ENCODE measurements at places on chromosomes 4 and X. TPM values are rescaled to one million over a fixed set of nuclear protein-coding genes. Genes with fewer than 3 reads are reported as not detected.

The ABCD1 gene
- 3.7 TPM for total RNA-seq

The CXCL3 gene
- 0.41 TPM for total RNA-seq

The MBNL3 gene
- total RNA-seq, result 2.0 TPM

The BST1 gene
- total RNA-seq, result 4.5 TPM

The TSPAN6 gene
- total RNA-seq, result 33.0 TPM

The ANXA10 gene
- not detected for total RNA-seq

The CCDC160 gene
- 2.0 TPM for total RNA-seq

The CNGA2 gene
- total RNA-seq, result not detected

The TMEM33 gene
- 56.3 TPM for total RNA-seq

The IGFBP7 gene
- 26.1 TPM for total RNA-seq

The PHKA2 gene
- 20.8 TPM for total RNA-seq

The SORBS2 gene
- 46.9 TPM for total RNA-seq

The SOD3 gene
- not detected for total RNA-seq

The HTN1 gene
- total RNA-seq, result not detected

The OTC gene
- total RNA-seq, result 0.41 TPM

The ADH7 gene
- total RNA-seq, result not detected

The ANK2 gene
- 477 TPM for total RNA-seq

The TACR3 gene
- total RNA-seq, result 2.4 TPM

The WWC2 gene
- 13.5 TPM for total RNA-seq

The DMRTC1 gene
- not detected for total RNA-seq

The SLC6A14 gene
- not detected for total RNA-seq

The SPIN2A gene
- total RNA-seq, result 2.0 TPM
